ENCODE measurements at places on chromosomes 5 and 9. TPM values are rescaled to one million over a fixed set of nuclear protein-coding genes. Genes with fewer than 3 reads are reported as not detected.

Gene EGFL7
- 0.41 TPM for total RNA-seq

Gene CEMIP2
- total RNA-seq: 117 TPM

Gene ANKRD34B
- total RNA-seq: not detected

Gene FRRS1L
- not detected for total RNA-seq

Gene PCDHGB2
- 0.12 TPM for total RNA-seq

Gene HTR4
- not detected for total RNA-seq

Gene FBXO10
- 2.5 TPM for total RNA-seq

Gene FOXI1
- not detected for total RNA-seq

Gene GDA
- not detected for total RNA-seq

Gene XRCC4
- 8.8 TPM for total RNA-seq

Gene CDC20B
- total RNA-seq: not detected

Gene GABBR2
- not detected for total RNA-seq

Gene SH3PXD2B
- 0.33 TPM for total RNA-seq

Gene SAXO1
- not detected for total RNA-seq

Gene AFAP1L1
- total RNA-seq: not detected

Gene CCDC152
- total RNA-seq: 3.5 TPM

Gene KDM3B
- 66.5 TPM for total RNA-seq

Gene POLR3G
- 1.7 TPM for total RNA-seq

Gene PCDHGA6
- total RNA-seq: 0.12 TPM

Gene APBA1
- total RNA-seq: 0.35 TPM

Gene GPR150
- 1.8 TPM for total RNA-seq

Gene OTULINL
- total RNA-seq: 33.0 TPM

Gene CNOT6
- total RNA-seq: 35.5 TPM

Gene PRLR
- not detected for total RNA-seq

Gene AGXT2
- not detected for total RNA-seq

Gene SH2D3C
- total RNA-seq: 70.4 TPM

Gene CLIC3
- total RNA-seq: 4.5 TPM

Gene PCDHB13
- not detected for total RNA-seq

Gene FAM153A
- 42.8 TPM for total RNA-seq

Gene MAN1B1
- total RNA-seq: 56.7 TPM

Gene SPATA31C1
- total RNA-seq: not detected

Gene GPR151
- not detected for total RNA-seq

Gene CDH10
- total RNA-seq: not detected
